Osteoblast (primary cell): ENCODE measurements at places on chromosomes 3 and 15.

DNA sequence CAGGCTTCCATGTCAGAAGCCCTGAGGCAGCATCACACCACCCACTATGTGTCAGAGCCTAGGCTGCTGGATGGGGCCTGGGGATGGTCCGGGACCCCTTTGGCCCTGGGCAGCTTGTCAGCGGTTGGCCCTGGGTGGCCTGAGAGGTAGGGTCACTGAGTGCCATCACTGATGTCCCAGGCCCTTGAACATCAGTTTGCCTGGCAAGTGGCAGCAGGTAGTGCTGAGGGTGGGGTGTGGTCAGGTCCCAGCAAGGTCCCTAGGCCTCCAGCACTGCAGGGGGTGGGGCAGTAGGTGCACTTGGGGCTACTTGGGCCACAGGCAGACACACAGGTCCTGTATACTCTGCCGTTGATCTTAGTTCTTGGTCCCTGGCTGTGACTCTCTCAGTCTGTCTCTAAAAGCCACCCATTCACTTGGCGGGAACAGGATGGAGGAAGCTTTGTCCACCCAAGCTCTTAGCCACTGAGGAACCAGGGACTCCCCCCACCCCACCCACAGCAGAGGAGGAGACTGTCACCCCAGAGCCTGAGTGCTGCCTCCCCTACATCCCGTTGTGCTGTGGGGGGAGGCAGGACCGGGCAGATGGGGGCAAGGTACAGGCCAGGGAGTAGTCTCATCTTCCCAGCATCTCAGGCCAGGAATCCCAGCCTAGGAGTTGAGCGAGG is 5.8 kb downstream of the GNAI2 start:
- DNase-seq = no peak

DNA sequence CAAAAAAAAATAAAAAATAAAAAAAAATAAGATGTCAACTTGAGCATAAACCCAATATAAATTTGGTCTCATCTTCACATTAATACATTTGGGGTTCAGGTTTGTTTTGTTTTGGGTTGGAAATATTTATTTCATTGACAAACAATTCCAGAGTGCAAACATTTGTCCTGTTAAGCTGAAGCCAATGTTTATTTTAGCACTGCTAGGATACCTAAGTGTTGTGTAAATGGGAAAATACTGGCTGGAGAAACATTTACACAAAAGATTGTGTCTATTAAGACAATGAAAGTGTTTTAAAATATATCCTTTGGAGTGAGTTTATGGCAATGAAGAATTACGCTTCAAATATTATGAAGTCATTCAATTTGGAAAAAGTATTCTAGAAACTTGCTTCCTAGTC is 91.1 kb downstream of the MEIS2 start:
- DNase-seq = no peak

DNA sequence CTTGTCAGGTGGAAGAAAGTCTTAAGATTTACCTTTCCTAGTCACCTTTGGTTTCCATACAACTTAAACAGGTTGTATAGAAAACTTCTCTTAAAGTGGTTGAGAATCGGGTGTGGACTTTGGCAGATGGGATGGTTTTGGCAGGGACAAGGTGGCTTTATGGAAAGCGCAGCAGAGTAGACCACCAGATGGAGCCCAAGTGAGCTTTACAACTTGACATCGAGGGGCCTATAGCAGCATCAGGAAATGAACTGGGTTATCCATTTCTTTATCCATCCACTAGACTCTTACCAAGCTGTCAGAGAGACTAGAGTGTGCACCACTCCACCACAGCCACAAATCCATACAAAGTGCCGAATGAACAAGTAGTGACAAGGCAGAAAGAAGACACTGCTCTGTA is 85.3 kb upstream of the MBNL1 start:
- DNase-seq = no peak

GRCh38 chr3:157070678-157070999 is 89.3 kb downstream of the CCNL1 start:
- DNase-seq = no peak

GRCh38 chr15:69034352-69034751 is 19.9 kb downstream of the NOX5 start:
- DNase-seq = peak; percentile 98

DNA sequence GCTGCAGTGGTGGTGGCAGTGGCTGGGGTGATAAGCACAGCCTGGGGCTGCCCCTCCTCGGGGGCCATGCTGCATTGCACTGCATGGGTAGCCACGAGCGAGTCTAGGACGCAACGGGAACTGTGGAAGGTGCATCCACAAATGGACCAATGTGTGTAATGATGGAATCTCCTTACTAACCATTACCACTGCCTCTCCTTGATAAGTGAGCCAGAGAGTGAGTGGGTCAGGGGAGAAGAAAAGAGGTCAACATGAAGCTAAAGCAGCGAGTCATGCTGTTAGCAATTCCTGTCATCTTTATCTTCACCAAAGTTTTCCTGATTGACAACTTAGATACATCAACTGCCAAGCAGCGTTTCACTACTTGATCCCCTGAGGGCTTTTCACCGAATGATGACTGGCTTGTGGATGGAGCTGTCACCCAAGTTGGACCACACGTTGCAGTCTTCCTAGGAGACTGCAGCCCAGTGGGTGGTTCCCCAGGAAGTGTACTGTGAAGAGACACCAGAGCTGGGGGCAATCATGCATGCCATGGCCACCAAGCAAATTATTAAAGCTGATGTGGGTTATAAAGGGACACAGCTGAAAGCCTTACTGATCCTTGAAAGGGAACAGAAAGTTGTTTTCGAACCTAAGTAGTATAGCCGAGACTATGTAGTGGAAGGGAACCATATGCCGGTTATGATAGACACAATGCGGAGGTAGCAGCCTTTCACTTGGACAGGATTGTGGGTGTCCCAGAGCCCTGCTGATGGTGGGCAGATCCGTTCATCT is 20.6 kb downstream of the SAMD7 start:
- DNase-seq = no peak

GRCh38 chr15:74712311-74712710 is 13.0 kb downstream of the CYP1A1 start:
- DNase-seq = no peak

- DNase-seq = peak; percentile 42
These were observed 135.0 kb downstream of the IMPG2 start for GRCh38 chr3:101185341-101185740.

GRCh38 chr3:126677862-126678503 is 23.1 kb upstream of the TXNRD3 start:
- DNase-seq = no peak

- DNase-seq = no peak
These were observed 35.3 kb downstream of the PAK2 start for GRCh38 chr3:196774848-196775422.

GRCh38 chr3:57057351-57057750 is 3.1 kb upstream of the SPATA12 start:
- no peak for DNase-seq

- peak; percentile 65 for DNase-seq
These were observed 29.0 kb upstream of the FURIN start for GRCh38 chr15:90839187-90840071.

- DNase-seq = peak; percentile 94
These were observed 76.0 kb upstream of the HACD2 start for GRCh38 chr3:123660900-123661299.

GRCh38 chr15:92714477-92715401 is 59.2 kb upstream of the FAM174B start:
- DNase-seq = peak; percentile 95

DNA sequence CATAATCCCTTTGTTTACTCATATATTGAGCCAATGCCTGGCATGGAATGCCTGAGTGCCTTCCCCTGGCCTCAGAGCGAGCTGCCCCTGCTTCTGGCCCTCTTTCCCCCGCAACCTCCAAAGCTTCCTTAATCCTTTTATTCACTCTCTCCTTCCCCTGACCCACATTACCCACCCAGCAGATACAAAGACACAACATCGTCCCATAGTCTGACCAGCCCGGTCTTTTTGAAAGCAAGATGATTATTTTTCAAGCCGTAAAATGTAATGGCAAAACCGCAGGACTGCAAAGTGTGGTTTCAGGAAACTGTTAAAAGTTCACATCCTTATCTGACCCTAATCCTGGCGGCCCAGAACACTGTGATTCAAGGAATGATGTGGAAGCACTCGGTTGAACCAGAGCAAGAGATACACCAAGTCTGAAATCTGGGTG is 78.4 kb upstream of the LRTM1 start:
- DNase-seq = peak; percentile 43

DNA sequence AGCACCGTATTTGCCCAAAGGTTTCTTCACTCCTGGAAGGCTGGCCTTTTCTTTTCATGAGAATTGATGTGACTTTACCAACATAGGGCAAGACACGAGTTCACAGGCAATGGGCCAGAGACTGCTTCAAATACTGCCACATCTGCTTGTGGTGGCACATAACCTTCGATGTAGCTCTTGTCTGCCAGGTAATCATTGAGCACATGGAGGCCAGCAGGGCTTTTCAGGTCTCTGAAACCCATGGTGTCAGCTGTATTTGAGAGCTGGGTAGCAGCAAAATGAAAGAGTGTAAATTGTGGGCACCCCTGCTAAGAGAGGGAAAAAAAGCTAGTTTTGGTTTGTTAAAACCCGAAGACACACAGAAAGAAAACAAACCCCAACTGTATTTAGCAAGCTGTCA is 200.7 kb downstream of the NAALADL2 start:
- no peak for DNase-seq

- no peak for DNase-seq
These were observed 115.1 kb upstream of the ARHGEF3 start for GRCh38 chr3:56916716-56917360.

DNA sequence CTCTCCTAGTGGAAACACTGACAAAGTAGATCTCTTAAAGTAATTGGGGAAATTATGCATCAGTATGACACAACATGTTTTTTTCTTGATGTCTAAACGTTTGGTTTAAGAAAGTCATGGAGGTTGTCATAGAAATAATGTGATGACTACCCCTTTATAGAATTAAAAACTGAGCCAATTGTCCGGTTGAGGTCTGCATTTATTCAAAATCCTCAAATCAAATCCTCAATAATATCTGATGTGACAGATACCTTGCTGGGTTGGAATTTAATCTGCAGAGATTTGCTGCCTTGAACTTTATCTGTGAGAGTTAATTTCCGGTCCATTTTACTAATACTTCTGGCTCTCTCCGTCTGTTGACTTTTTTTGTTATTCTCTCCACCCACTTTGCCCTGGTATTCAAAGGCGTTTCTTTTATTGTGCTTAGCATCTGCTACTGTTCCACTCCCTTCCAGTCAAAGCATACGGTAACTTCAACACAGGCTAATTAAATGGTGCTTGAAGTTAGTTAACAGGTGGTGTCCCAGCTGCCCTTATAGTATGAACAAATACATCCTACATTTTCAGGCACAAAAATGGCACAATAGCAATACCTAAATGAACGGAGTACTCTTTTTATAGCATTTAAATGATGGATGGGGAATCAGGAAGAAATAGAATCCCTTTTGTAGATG is 628.3 kb downstream of the ROBO1 start:
- no peak for DNase-seq

GRCh38 chr3:184596886-184597575 is 35.4 kb downstream of the EPHB3 start:
- DNase-seq = peak; percentile 70

DNA sequence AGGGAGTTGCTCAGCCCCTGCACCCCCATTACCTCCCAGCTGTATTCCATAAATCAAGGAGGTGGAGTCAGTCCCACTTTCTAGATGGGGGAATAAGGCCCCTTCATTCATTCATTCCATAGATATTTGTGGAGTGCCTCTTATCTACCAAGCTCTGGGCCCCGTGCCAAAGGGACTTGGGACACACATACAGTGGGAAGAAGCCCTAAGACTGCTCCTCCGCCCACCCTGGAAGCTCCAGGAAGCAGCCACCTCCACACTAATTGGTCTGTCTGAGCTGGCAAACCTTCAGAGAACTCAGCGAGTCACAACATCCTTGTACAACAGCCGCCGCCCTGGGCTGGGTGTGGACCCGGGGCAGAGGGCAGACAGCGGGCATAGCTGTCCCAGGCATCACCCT is 6.4 kb downstream of the STRA6 start:
- DNase-seq = peak; percentile 96

GRCh38 chr3:158718490-158719170 is 13.6 kb downstream of the RARRES1 start:
- DNase-seq = peak; percentile 84

- peak; percentile 59 for DNase-seq
These were observed 6.9 kb downstream of the MTMR10 start for GRCh38 chr15:30984542-30984941.

DNA sequence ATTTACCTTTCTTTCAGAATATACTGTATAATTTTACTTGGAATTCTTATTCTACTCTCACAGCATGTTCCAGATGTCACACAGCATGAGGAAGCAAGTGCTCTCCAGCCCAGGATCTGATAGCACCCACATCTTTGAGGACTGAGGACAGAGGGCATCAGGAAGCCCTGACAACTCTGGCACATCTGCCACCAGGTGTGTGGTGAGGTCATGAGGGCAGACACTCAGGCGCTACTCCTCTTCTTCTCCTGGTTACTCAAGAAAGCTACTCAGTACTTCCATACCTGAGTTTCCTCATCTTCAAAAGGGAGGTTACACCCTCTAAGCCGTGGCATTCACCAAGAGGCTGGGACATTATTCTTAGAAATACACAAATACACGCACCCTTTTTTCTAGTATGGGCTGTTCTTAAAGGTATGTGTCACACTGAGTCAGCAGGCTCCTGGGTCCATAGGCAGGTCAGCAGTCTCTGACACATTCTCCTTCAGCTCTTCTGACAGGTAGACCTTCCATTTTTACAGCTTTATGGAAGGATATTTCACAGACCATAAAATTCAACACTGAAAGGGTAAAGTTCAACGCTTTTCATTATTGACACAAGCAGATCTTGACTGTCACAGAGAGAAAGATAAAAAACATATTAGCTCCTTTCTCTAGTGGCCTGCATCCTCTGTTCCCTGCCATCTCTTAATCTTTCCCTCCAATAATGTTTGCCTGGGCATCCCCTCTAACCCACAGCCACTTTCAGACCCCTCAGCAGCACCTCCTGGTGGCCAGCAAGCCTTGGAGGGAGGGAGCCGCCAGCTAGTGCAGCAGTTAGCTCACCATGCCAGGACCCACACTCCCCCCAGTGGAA is 103.2 kb upstream of the TJP1 start:
- peak; percentile 86 for DNase-seq

DNA sequence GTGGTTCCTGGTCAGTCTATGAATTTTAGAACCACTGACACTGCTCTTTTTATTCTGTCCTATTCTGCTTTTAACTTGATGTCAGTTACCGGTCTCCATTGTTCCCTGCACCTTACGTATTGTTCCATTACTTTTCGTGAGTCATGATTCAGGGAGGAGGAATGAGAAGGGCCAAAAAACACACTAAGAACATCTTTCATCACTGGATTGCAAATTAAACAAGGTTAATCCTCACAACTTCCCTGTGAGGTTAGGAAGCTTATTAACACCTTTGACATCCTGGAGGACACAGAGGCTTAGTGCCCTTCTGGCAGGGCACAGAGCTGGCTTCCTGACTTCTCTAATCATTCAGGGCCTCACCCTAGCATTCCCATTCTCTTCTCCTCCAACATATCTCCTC is 227.6 kb upstream of the SATB1 start:
- DNase-seq = no peak

GRCh38 chr3:72088486-72089025 is 303.6 kb upstream of the PROK2 start:
- DNase-seq = no peak

GRCh38 chr15:71290002-71290401 is 174.7 kb downstream of the THSD4 start:
- DNase-seq = no peak
